ENCODE measurements at places on chromosomes 13 and 19.

GRCh38 chr13:97855570-97856303, 97.7 kb upstream of the IPO5 start:
- DNase-seq = peak; percentile 18

GRCh38 chr19:30083125-30083681, 141.2 kb downstream of the URI1 start:
- DNase-seq = no peak

GRCh38 chr19:17348700-17349099, 11.3 kb downstream of the GTPBP3 start:
- no peak for DNase-seq

DNA sequence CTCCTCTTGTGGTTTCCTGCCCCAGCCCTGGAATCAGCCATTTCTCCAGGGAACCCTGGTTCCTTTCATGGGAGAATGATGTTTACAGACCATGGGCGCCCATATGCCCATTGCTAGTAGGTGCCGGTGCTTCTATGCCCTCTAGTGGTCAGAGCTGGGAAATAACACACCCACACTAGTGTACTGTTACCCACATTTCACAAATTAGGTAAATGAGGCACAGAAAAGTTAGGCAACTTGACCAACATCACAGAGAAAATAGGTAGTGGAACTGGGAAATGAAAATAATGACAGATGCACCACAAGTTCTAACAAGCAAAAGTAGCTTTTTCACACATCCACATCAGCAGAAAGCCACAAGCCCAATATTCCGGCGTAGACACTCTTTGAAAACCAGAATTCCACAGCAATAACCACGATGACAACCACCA, 1.3 kb upstream of the CEACAM3 start:
- peak; percentile 69 for DNase-seq

DNA sequence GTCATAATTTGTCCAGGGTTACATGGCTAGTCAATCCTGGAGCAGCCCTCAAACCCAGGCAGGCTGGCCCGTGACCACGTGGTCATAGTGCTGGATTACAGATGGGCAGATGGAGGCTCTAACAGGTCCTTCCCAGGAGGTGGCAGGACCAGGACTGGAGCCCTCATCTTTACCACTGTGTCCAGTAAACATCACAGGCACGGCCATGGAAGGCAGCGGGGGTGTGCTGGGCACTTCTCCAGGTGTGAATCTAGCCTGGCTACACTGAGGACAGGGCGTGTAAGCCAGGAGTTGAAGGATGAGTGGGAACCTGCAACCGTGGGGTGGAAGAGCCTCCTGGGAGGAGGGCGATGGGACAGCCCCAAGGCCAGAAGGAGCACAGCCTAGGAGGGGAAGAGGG, 6.1 kb downstream of the CIC start:
- no peak for DNase-seq
